ENCODE measurements at places on chromosomes 16 and 17. TPM values are rescaled to one million over a fixed set of nuclear protein-coding genes. Genes with fewer than 3 reads are reported as not detected.

DNA sequence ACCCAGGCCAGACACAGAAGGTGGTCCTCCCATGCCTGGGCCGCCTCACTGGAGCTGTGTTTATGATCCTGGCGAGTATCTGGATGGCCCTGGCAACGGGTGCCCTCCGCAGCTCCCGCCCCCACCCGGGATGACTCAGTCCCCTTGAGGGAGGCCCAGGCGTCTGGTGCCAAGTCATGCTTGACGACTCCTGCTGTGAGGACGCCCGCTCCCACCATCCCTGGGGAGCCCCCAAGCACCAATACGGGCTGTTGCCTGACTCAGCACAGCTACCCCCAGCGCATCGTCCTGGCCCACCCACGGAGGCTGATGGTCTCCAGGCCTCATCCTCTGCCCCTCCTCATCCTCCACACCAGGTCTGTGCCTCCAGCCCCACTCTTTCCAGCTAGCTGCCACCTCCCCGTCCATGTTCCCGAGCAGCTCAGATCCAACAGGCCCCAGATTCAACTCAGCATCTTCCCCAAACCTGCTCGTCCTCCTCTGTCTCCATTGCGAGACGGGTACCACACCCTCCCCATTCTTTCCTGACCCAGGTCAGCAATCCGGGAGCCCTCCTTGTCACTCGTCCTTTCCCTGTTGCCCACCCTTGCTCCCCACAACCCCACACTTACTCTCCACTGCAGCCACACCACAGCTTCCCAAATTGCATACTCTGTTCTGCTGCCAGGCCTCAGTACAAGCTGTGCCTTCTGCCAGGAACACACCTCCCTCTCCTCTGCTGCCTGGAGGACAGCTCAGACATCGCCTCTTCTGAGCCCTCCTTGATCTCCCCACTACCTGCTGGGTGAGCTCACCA lies 2.6 kb downstream of the CAMKK1 start:
- no peak for DNase-seq

The PIRT gene
- total RNA-seq, result not detected

- DNase-seq, result no peak
These were observed 118.3 kb downstream of the SMG6 start for GRCh38 chr17:2184993-2185931.

GRCh38 chr17:65503557-65503956 lies 57.9 kb downstream of the AXIN2 start:
- DNase-seq, result no peak

DNA sequence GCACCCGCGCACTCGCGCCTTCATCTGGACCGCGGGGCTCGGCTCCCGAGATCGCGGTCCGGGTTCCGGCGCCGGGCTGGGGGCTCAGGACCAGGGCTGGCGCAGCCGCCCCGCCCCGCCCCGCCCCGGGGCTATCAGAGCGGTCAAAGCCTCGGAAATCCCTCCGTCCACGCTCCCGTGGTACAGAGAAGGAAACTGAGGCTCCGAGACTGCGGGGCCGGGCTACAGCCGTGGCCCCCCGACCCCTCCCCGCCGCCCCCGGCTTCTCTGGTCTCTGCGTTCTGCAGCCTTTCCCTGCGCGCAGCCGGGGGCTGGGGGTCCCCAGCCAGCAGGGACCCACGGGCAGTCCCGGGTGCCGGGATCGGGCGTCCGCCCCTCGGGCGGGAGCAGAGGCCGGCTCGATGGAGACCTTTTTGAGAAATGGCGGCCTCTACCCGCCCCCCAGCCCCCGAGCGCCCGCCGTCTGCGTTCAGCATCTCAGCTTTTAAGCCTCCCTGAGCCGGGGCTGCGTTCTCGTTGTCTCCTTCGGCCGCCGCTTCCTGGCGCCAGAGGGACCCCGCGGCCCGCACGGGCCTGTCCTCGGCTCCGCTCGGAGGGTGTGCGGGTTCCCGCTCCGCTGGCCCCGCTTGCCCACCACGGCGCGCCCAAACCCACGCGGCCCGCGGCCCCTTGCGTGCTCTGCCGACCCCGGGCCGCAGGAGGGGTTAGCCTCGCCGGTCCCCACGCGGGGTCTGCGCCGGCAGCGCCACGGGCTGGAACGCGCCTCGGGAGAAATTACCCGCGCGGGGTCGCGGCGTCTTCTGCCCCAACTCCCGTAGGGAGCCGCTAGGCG lies 1.5 kb upstream of the NPTX1 start:
- peak; percentile 91 for DNase-seq

DNA sequence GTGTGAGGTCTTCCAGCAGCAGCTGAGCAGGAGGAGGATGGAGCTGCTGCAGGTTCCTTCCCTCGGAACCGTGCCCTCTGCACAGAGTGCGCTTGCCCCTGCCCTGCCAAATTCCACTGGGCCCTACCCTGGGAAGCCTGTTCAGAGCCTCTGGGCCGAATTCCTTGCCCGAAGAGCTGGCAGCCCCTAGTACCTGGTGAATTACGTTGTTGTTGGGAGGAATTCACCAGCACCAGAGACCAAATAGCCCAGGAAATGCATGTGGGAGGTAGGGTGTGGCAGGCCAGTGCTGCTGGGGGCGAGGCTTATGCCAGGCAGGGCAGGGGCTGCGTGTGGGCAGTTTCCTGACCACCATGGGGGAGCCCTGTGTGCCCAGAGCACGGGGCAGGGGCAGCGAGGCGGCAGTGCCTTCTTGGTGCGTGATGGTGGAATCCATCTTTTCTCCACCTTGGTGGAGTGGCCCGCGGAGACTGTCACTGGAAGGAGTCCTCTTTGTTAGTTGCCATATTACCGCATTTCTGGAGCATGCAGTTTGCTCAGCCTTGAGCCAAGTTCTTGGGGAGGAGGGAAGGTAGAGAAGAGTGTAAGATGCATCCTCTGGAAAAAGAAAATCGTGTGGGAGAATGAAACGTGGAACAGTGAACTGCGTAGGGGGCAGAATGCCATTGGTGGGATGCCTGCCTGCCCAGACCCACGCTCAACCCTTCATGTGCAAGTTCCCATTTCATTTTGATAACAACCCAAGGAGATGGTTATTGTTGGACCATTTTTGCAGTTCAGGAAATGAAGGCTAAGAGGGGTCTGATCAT lies 2.3 kb downstream of the MRC2 start:
- DNase-seq, result no peak
